ENCODE measurements at places on chromosomes 1 and 21.
A peak's percentile ranks its signal among the peaks of the same experiment; 100 is the strongest.

DNA sequence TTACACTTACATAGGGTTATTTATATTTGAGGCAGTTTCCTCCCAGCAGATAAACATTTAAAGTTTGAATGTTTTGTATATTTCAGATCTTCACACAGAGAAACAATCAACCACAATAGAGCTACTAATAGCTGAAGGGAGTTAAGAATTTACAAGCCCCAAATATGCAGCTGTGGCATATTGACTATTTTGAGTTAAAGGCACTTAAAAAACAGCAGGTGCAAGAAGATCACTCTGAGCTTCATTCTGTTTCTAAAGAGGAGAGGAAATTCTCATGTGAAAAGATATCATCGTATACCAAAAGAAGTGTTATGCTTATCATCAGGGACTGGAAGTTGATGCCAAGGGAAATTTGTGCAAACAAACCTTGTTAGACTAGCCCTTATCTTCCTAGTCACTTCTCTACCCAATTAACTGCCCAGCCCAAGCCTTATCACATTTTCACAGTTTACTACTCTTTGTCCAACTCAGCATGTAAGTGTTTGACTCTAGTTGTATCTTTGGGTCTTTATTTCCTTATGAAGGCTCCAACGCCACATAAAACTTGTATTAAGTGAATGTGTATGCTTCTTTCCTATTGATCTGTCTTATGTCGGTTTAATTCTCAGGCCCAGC is 66.3 kb upstream of the COG2 start:
- peak; percentile 81 for DNase-seq

DNA sequence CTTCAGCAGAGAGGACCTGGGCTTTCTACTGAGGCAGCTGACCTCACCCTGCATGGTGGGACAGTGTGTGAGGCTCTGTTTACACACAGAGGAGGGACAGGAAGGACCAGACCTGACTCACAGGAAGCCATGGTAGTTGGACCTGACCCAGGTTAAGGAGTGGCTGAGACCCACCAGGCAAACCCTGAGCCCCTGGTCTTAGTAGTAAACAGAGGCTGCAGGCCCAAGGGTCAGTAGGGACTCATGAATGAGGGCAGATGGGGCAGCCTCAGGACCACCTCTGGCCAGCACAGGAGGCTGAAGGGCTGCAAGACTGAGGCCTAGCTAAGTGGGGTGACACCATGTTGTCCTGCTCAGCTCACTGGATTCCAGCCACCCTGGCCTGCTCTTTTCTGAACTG is 273.2 kb downstream of the GRIK3 start:
- DNase-seq, result no peak

DNA sequence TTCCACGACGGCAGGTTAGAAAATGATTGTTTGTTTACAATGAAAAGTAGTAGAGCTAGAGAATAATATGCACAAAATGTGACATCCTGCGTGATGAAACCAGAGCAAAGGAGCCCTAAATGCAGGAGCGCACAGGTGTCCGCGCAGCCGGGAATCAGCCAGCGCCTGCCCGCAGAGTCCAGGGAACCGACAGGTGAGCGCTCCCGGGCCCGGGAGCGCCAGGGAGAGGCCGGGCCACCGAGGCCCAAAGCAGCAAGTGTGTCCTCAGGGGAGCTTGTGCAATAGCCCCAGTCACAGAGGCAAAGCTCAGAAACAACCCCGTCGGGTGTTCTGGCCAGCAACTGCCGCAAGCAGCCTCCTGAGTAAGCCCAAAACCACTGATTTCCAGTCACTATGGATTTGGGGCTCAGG is 789 bp upstream of the GALE start:
- no peak for DNase-seq

GRCh38 chr1:81678779-81679178 is 122.0 kb upstream of the ADGRL2 start:
- no peak for DNase-seq

DNA sequence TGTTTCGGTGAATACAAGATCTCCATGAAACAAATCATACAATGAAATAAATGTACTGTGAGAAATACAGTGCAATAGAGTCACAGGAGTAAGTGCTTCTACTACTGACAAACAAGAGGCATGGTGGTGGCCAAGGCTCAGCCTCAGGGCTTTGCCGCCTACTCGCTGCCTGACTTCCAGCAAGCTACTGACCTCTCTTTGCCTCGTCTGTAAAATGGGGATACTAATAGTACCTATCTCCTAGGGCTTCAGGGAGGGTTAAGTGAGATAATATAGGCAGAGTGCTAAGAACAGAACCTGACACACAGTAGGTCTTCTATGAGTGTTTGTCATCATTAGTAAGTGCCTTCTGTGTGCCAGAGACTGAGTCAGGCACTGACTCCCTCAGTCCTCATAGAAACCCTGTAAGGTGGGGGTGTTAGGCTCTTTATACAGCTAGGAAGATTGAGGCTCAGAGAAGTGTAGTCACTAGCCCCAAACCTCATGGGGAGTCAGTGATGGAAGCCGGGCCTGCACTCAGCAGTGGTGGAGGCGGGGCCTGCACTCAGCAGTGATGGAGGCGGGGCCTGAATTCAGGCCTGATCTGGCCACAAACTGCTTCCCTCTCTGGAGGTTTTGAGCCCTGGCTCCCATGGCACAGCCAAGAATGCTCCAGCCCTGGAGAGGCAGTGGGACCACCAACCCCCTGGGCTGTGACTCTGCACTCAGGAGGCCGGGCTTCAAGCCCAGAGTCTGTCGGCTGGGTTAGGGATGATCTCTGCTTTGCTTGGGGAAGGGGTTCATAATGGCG is 6.8 kb downstream of the BSND start:
- DNase-seq, result no peak

DNA sequence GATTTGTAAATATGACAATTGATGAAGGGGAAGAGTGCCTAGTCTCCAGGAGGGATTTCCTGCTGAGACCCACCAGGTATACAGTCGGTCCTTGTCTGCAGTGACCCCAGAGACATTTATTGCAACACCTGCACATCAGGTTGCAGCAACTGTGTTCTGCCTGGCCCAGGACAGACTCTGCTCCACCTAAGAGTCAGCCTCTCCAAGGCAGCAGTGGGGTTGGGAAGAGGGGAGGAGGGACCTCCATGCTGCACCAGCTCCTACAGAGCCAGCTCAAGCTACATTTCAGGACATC is 120.4 kb upstream of the IRF2BP2 start:
- DNase-seq, result no peak

GRCh38 chr1:42052072-42052699 is 101.0 kb upstream of the GUCA2B start:
- DNase-seq, result no peak

GRCh38 chr1:200755456-200755855 is 16.8 kb downstream of the CAMSAP2 start:
- no peak for DNase-seq

- peak; percentile 80 for DNase-seq
These were observed 1.1 kb downstream of the AGTRAP start for GRCh38 chr1:11736746-11737639.

DNA sequence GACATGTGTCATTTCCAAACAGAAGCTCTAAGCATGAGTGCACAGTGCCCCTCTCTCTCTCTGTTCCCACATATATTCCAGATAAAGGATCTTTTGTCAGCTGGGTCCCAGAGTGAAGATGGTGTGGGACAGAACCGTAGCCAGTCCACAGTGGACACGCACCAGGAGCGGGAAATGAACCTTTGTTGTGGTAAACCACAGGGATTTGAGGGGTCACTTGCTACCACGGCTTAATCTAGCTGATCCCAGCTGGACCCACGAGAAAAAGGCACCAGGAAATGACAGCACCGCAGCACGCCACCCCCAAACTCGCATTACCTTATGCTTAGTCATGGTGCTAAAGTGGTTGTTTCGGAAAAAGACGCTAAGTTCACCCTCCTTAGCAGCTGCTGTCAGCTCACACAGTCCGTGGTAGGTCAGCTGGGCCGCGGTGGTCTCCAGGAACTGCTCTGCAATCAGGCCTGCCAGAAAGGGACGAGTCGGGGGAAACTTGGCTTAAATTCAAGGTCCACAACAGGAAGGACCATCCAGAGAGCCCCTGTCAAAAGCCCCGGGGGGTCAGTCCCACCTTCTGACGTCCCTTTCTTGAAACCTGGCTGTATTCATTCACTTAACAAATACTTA is 7.5 kb downstream of the MINDY1 start:
- no peak for DNase-seq

GRCh38 chr1:76840278-76840677 is 27.0 kb upstream of the ST6GALNAC5 start:
- DNase-seq, result no peak

DNA sequence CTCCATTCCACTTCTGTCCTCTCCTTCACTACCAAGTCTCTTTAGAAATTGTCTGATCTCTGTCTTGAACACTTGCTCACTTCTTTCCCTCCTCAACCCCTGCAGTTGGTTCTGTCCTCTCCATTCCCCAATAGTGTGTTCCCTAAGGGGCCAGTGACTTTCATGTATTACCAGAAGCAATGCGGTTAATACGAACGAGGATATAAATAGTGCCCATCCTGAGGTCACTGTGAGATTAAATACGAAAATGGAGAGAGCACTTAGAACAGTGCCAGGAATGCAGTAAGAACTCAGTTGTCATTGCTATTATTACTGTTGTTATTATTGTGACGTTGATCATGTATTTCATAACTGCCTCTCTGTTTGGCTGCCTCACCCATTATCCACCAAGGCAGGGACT is 53.0 kb upstream of the ARTN start:
- no peak for DNase-seq

GRCh38 chr1:25065795-25066238 is 135.7 kb upstream of the RUNX3 start:
- no peak for DNase-seq

DNA sequence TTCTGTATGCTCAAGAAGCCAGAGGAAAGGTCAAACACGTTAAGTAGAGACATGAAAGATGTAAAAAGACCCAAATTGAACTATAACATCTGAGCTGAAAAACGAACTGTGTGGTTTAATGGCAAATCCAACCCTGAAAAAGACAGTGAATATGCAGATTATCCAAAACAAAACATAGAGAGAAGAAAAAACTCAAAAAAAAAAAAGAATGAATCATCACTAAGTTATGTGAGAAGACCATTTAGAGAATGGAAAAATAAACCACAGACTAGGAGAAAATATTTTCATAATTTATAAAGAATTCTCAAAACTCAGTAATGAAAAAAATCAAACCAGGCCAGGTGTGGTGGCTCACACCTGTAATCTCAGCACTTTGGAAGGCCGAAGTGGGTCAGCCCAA is 253.3 kb downstream of the PLPP3 start:
- no peak for DNase-seq

GRCh38 chr1:240385551-240385950 is 226.4 kb downstream of the GREM2 start:
- DNase-seq, result no peak

GRCh38 chr1:91059157-91059556 is 37.3 kb upstream of the ZNF644 start:
- DNase-seq, result no peak

DNA sequence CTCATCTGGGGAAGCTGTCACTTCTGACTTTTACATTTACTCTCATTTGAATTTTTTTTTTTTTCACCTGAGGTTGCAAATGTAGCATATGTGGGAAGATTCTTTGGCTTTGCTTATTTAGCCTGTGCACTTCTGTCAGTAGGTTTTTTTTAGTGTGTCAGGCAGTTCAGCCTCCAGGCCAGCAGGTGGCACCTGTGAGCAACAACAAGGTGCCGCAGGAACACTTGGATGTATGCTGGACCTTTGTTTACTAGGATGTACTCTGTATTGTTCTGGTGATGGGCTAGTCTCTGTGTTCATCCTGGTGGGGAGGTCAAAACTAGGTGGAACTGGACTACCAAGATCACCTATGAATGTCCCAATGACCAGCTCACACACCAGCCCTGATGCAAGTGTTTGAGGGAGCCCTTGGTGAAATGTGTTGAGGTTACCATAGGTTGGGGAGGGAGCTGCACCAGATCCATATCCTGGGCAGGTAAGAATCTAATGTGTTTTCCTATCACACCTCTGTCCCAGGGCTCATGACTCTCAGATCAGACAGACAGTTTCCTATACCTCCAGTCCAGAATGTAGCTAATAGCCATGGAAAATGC is 618.2 kb downstream of the BRINP3 start:
- peak; percentile 85 for DNase-seq

- no peak for DNase-seq
These were observed 59.7 kb downstream of the DMAP1 start for GRCh38 chr1:44272992-44273391.

GRCh38 chr1:28209700-28210099 is 23.1 kb downstream of the DNAJC8 start:
- no peak for DNase-seq

GRCh38 chr1:172394141-172394751 is 26.2 kb upstream of the C1orf105 start:
- DNase-seq, result peak; percentile 75

GRCh38 chr1:77546890-77547289 is 135.6 kb downstream of the ZZZ3 start:
- DNase-seq, result no peak

DNA sequence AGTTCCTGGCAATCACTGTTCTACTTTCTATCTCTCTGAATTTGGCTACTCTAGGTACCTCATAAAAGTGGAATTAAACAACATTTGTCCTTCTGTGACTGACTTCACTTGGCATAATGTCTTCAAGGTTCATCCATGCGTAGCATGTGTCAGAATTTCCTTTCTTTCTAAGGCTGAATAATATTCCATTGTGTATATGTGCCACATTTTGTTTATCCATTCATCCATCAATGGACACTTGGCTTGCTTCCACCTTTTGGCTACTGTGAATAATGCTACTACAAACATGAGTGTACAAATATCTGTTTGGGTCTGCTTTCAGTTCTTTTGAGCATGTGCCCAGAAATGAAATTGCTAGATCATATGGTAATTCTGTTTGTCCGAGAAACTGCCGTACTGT is 14.7 kb downstream of the CACHD1 start:
- no peak for DNase-seq

DNA sequence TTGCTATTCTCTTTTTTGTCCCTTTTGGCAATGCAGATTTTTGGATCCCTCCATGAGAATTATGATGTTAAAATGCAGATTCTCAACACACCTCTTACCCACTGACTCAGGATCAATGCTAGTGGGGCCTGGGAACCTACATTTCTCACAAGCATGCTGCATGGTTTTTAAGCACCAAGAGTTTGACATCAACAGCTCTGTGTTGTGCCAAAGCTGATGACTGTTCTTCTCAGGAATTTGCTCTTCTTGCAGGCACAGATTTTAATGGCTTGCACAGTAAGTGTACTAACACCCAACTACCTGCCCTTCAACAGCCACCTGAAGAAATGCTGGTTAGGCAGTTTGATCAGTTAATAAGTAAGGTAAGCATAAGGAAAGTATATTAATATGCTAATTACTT is 468.7 kb downstream of the PTBP2 start:
- no peak for DNase-seq

- DNase-seq, result no peak
These were observed 22.8 kb downstream of the GABPA start for GRCh38 chr21:25757531-25757930.

- DNase-seq, result no peak
These were observed 63.6 kb downstream of the DMAP1 start for GRCh38 chr1:44276901-44277300.

Measured in NAMALWA (cell line).